ENCODE measurements at places on chromosomes 2 and 18. TPM values are rescaled to one million over a fixed set of nuclear protein-coding genes. Genes with fewer than 3 reads are reported as not detected.

DNA sequence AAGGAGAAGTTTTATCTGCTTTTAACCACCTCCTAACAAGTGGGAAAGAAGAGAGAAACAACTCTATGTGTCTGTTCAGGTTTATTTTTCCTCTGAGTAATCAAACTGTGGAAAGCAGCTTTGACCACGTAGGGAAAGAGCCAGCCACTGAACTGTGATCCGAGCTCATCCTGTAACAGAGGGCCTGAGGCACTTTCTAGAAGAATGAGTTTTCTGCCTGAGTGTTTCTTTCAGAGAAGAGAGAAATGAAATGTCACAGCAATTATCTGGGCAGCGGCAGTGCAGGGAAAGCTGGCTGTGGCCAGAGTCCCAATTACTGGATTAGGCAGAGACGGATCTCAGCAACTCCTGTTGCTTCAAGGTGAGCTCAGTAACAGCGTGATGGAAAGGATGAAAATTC is 151.9 kb downstream of the CD226 start:
- no peak overlapping the region for H3K4me3 ChIP-seq
- no peaks in the 10 kb centered on the region for H3K4me1 ChIP-seq
- H3K27me3 ChIP-seq = no peaks in the 10 kb centered on the region
- H3K36me3 ChIP-seq = no peaks in the 10 kb centered on the region

Gene IL1R2
- 7.3 TPM for total RNA-seq

Gene SOWAHC
- 15.2 TPM for total RNA-seq

GRCh38 chr2:37649518-37649917 is 21.9 kb downstream of the CDC42EP3 start:
- peaks cover 2% of the 10 kb centered on the region for H3K36me3 ChIP-seq
- H3K27ac ChIP-seq = no peak overlapping the region
- no peak overlapping the region for H3K4me3 ChIP-seq
- no peaks in the 10 kb centered on the region for H3K27me3 ChIP-seq
- no peak for DNase-seq

Gene SERPINB10
- 0.63 TPM for total RNA-seq

GRCh38 chr18:28684746-28685355 is 507.9 kb upstream of the CDH2 start:
- H3K4me1 ChIP-seq = no peaks in the 10 kb centered on the region
- no peak for DNase-seq
- H3K27ac ChIP-seq = no peak overlapping the region
- H3K27me3 ChIP-seq = no peaks in the 10 kb centered on the region
- H3K36me3 ChIP-seq = no peaks in the 10 kb centered on the region

Measured in lung (tissue), 17 donors.